ENCODE measurements at places on chromosomes 12 and 14.

DNA sequence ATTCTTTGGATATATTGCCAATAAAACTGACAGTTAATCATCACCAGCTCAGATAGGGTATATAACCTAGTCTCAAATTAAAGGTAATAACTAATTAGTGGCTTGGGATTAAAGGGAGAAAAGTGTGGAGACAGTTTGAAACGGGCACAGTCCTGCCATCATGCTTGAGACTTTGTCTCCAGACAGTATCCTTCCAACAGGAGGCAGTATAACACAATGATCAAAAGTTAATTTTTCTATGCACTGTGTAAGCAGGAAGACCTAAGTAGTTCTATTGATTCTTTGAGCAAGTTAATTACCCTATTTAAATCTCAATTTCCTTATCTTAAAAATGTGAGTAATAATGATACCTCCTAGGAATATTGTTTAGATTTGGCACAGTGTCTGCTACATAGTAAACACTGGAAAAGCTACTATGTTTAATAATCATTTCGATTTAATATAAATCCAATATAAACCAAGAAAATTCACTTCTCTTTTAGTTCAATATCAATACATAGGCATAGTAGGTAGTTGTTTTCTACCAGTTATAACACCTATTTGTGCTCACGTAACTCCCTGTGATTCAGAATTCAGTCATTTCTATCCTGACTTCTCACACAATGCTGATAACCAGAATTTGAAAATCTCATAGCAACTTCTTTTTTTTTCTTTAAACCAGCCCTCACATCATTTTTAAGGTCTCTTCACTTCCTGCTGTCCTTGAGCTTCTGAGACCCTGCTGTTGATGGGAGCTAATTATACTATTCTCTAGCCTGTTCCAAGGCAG is 53.7 kb downstream of the GALNT4 start:
- DNase-seq = no peak

DNA sequence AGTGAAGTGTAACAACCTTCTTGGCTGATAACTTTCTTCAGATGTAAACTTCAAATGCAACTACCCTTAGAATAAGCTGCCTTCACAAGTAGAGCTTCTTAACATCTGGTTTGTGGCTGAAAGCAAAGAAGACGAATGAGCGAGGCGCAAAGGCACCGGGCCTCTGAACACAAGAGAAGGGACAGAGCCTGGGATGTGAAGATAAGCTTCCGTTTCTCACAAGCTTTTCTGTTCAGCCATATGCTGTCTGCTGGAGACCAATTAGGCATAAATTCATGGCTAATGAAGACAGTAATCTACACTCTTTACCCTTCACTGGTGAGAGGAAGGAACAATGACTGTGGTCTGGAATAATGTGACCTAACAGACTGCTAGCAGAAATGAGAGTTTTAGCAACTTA is 195.2 kb downstream of the ATXN7L3B start:
- DNase-seq = no peak

DNA sequence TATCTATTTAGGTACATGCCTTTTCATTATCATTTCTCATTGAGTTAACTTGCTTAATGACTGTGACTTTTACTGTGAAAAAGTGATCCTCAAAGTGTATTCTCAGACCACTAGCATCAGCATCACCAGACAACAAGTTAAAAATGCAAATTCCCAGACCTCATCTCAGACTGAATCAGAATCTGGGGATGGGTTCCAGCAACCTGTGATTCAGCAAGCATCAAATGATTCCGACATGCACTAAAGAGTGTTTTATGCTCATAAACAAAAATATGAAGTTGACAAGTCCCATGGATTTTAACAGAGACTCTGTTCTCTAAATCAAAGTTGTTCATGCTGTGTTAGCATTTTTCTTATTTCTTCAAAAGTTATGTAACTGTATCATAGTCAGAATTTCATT is 130.6 kb downstream of the BCAT1 start:
- no peak for DNase-seq

DNA sequence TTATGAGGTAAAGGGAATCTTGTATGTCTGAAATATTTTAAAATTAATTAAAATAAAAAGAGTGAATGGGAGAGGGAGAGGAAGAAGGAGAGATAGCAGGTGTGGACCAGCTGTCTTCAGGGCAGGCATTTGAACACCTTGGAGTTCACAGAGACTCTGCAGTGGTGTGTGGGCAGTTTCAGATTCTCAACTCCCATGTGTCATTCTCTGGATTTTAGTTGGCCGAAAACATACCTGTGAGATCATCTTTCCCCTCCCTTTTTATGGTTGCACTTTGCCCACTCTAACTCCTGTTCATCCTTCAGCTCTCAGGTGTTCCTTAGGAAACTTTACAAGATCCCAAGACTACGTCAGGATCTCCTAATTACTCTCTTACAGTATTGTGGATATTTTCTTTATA is 108.1 kb downstream of the ERC1 start:
- DNase-seq = no peak

DNA sequence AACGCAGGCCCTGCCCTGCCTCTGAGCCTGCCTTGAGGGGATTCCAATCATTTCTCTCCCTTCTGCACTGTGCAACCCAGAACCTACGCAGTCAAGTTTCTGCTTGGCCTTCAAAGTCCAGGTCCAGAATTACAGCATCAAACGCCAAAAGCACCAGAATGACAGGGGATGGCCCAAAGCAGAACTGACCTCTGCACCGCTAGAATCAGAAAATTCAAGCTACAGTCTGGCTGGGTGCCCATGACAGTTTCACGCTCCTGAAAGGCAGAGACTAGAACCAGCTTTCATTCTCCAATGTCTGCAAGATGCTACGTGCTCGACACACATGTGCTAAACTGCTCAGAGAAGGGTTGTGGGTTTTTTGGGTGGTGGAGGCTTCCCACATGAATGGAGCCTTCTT is 4.1 kb downstream of the CLMN start:
- no peak for DNase-seq

GRCh38 chr12:79127271-79127751 is 262.7 kb downstream of the SYT1 start:
- DNase-seq = no peak

GRCh38 chr12:32198555-32198954 is 91.9 kb downstream of the BICD1 start:
- DNase-seq = no peak

DNA sequence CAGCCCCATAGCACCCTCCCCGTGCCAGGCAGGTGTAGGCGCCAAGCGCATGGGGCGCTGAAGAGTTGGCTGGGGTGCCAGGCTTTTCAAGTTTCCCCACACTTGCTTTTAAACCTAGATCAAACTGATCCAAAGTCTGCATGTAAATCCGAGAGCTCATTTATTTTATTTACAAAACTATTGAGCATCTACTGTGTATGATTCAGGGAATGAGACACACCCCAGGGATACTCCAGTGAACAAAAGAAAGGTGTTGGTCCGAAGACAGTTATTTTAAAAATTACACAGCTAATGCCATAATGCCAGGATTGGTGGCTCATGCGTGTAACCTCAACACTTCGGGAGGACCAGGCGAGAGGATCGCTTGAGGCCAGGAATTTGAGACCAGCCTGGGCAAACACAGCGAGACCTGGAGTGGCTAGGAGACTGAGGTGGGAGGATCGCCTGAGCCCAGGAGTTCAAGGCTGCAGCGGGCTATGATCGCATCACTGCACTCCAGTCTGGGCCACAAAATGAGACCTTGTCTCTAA is 780 bp upstream of the SLC41A2 start:
- no peak for DNase-seq

DNA sequence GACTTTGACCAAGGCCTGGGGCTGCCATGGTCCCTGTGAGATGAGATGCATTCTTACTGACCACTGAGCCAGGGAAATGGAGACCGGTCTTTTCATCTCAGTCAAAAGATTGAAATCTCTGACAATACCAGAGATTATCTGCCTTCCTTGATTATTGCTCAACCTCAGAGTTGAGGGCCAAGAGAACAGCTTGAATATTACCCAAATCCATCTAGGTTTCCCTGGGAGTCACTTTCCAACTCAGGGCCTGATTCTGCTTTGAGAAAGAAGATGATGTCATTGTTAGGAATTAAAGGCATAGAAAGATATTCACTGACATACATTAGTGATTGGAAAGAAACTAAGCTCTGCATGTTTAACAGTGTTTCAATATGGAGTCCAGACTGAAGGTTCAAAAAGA is 515.9 kb upstream of the TBX3 start:
- no peak for DNase-seq

- no peak for DNase-seq
These were observed 53.1 kb downstream of the TGFB3 start for GRCh38 chr14:75928690-75929181.

DNA sequence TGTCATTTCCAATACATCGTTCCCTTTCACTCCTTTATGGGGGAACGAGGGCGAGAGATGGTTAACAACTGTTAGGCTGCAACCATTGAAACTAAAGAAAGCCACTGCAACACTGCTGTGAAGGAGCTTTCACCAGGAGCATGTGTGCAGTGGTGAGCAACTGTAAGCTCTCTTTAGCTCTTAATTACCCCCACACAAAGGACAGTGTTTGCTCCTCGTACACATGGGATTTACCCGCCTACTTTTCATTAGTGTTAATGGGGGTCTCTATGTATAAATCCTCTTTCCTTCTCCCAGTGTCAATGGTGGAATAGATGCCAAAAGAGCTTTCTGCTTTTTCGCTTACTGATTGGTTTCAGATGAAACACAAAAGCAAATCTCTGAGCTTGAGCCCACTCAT is 343.1 kb downstream of the FLRT2 start:
- DNase-seq = no peak

DNA sequence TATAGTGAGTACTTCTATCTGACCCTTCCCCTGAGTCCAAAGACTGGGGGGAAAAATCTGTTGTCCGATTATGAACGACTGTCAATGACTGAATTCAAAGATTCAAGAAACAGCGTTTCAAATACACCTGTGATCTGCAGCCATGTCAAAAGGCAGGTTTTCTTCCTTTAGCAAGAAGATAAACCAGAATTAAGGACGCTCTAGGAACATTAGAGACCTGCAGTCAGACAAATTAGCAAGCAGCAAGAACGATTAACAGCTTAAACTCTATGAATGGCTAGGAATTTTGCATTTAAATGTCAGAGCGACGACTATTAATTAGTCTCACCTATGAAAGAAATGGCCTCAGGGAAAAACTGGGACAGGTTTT is 2.1 kb downstream of the DUSP6 start:
- DNase-seq = no peak

- no peak for DNase-seq
These were observed 26.5 kb downstream of the PACS2 start for GRCh38 chr14:105340821-105341733.

DNA sequence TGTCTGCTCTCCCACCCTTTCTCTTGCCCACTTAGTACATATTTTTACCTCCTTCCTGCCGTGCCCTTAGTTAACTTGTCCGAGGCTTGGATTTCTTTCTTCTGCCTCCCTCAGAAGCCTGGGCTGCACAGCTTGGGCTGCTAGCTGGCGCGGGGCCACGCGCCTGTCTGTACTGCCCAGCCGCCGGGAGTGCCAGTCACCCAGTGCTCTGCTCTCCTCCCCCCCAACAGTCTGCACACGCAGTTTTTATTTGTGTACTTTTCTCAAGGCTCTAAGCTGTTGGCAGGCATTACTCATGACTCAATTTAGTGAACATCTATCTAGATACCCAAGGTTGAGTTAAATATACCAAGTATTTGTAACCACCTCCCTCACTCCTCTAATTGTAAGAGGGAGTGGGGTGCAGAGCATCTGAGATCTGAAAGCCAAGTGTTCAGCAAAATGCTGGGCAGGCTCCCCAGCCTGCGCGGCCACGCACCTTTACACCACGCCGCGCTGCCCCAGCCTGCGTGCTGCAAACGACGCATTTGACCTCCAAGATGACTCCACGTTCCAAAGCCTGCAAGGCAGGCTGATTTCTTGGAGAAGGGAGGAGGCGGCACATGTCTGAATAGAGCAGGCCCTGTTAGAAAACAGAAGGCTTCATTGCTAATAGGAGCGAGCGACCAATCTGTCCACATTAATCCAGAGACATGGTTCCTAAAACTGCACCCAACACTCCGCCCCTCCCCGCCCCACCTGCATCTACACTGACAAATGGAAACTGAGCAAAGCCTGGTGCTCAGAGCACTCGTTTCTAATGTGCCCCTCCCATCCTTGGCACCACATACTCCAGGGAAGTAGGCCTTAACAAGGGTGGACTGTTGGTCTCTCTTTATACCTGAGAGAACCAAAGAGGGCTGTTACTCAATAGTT is 18.2 kb upstream of the CACNA2D4 start:
- DNase-seq = peak; percentile 83

DNA sequence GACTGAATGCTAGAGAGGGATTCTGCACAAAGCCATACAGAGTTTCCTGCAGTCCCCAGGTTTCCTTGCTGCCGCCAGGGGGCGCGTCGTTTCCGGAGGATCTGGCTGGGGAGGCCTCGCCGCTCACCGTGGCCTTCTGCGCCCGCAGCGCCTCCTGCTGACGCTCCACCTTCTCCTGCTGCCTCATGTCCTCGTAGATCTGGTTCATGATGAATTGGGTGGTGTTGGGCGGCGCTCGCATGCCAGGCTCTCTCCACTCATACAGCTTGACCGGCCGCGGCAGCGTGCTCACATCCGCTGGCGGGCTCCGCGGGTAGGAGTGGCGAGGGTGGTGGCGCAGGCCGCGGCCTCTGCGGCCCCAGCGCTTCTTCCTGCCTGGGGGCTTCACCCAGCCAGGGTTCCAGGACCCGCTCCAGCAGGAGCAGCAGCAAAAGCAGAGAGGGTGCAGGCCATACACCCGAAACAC is 987 bp downstream of the CCER1 start:
- no peak for DNase-seq

DNA sequence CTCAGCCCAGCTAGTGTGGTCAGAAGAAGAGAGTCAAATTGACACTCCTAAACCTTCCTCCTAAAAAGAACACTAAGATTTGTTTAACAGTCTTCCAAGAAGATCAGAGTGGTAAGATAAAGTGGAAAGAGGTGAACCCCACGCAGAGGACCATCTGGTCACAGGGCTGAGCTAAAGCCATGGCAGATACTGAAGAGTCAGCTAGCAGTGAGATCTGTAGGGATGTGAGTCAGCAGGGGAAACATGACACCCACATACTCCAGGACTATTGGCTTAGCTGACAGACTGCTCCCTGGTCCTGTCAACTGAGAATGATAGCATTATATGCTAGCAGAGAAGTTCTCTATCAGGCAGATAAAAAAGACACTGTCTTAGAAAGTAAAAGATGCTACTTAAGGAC is 269.4 kb upstream of the ALG10 start:
- DNase-seq = no peak

DNA sequence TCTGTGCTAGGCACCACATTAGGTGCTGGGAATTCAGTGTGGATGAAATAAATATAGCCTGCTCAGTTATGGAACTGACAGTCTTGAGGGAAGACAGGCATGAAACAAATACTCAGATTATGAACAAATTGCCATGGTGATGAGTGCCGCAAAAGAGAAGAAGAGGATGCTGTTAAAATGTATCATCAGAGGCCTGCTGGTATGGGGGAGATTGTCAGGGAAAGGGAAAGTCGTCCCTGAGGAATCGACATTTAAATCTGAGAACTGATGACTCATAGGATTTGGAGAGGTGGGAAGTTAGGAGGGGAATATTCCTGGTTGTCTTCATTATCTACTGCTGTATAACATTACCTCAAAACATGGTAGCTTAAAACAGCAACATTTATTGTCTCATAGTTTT is 42.0 kb downstream of the PPP1R36 start:
- DNase-seq = no peak
